ENCODE measurements at places on chromosomes 1 and 21.
A peak's percentile ranks its signal among the peaks of the same experiment; 100 is the strongest.

DNA sequence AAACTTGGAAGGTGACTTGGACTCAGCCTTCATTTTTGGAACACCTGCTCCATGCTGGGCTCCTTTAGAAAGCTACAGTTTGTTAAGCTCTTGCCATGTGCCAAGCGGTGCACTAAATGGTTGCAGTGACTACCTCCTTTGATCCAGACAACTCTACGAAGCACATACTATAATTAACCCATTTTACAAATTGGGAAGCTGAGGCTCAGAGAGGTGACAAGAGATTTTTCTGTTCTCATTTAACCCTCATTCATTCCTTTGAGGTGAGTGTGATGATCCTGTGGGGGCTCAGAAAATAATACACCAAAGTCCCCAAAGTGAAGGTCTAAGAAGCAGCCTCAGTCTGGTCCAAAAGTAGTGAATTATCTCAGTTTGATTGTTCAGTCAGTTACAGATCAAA, 1.6 kb upstream of the PAQR7 start:
- no peak for DNase-seq

- no peak for DNase-seq
Observed at GRCh38 chr1:31562707-31563360, 13.5 kb upstream of the TINAGL1 start.

- DNase-seq, result no peak
Observed at GRCh38 chr1:225250432-225250831, 177.4 kb downstream of the LBR start.

DNA sequence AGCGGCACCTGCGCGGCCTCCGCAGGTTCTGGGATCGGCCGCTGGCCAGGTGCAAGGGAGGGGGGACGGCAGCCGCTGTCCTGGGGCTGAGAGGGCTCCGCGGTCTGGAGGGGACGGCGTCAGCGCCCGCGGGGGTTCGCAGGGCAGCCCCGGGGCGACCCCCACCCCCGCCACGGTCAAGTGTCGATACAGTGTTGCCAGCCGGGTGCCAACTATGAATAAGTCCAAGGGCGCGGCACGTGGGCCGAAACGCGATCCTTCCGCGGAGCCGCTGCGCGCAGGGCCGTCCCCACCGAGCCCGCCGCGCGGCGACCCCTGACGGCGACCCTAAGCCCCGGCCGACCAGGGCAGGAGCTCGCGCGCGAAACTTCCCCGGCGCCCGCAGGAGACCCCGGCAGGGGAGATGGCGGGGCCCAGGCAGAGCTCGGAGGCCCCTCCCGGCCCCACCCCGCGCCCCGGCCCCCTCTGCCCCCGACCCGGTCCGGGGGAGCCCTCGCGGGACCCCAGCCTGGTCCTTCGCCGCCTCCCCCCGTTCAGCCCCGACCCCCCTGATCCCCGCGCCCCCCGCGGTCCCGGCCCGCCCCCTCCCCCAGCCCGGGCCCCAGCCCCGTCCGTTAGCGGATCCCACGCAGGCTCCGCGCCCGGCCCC, 586 bp upstream of the AGPAT3 start:
- no peak for DNase-seq

- DNase-seq, result no peak
Observed at GRCh38 chr1:206691604-206692003, 6.9 kb downstream of the MAPKAPK2 start.

- DNase-seq, result no peak
Observed at GRCh38 chr1:180311011-180311730, 81.1 kb downstream of the LHX4 start.

- no peak for DNase-seq
Observed at GRCh38 chr1:150577557-150578271, 1.7 kb downstream of the MCL1 start.

DNA sequence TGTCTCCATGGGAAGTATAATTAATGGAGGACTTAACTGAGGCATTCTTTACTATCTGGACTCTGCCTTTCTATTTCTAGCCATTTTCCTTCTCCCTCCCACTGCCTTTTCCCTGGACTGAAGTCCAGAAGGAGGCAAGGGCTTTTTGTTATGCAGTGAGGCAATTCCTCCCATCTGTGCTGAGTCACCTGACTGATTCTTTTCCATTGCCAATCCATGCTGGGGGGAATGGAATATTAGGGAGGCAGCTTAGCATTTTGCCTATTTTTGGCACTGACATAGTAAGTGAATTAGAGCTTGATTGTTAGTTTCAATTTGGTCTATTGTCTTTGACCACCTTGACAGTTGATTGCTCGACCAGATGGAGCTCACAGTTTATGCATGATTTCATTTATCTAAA, 1000.6 kb upstream of the PRMT6 start:
- DNase-seq, result no peak

GRCh38 chr1:236002025-236002390, 62.9 kb downstream of the NID1 start:
- DNase-seq, result no peak

GRCh38 chr1:162930976-162931560, 70.1 kb upstream of the CCDC190 start:
- no peak for DNase-seq

DNA sequence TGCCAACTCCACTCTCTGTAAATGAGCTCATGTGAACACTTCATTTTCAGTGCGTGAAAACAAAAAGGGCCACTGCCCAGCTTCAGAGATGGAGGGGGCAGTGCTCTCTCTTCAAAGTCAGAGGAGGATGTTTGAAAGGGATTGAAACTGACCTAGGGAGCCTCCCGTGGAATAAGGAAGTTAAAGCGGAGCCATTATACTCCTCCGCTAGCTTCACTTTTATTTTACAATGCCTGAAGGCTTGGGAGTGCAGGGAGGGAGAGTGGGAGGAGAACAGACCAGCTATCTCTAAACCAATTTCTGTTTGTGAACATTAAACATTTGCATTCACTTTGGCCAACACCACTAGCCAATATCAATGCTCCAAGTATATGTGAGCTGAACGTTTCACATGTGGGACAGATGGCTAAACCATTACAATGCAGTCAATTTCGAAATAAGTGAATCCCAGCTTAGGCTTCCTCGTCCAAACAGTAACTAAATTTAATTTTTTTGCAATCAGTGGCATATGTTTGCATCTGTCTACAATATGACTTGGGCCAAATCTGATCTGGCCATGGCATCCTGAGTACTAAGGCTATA, 126.9 kb downstream of the ESRRG start:
- DNase-seq, result no peak

DNA sequence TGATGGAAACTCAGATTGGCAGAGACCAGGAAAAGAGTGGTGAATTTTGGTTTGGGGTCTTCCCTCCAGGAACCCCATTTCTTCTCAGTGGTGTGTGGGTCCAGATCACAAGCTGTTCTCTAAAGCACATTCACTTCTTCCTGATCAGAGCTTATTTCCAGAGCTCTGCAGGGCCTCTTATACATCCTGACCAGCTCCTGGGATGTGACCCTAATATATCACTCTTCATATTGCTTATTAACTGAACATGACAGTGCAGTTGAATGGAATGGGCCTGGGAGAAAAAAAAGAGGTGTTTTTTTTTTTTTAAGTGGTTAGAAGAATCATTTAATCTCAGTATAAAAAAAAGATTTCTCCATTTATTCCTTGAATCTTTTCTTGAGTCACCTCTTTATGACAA, 29.6 kb upstream of the DNM3 start:
- no peak for DNase-seq

DNA sequence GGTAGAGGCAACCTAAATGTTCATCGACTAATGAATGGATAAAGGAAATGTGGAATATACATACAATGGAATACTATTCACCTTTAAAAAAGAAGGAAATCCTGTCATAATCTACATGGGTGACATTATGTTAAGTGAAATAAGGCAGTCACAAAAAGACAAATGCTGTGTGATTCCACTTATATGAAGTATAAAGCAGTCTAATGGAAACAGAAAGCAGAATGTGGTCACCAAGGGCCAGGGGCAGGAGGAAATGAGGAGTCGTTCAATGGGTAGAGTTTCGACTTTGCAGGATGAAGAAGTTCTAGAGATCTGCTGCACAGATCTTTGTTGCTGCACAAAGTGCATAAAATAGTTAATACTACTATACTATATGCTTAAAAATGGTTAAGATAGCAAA, 7.8 kb downstream of the DIPK1A start:
- DNase-seq, result no peak

GRCh38 chr1:13517193-13517812, 3.5 kb upstream of the LRRC38 start:
- no peak for DNase-seq

- no peak for DNase-seq
Observed at GRCh38 chr21:38386967-38387366, 111.3 kb downstream of the ERG start.

GRCh38 chr1:164713456-164714207, 154.6 kb downstream of the PBX1 start:
- DNase-seq, result no peak

DNA sequence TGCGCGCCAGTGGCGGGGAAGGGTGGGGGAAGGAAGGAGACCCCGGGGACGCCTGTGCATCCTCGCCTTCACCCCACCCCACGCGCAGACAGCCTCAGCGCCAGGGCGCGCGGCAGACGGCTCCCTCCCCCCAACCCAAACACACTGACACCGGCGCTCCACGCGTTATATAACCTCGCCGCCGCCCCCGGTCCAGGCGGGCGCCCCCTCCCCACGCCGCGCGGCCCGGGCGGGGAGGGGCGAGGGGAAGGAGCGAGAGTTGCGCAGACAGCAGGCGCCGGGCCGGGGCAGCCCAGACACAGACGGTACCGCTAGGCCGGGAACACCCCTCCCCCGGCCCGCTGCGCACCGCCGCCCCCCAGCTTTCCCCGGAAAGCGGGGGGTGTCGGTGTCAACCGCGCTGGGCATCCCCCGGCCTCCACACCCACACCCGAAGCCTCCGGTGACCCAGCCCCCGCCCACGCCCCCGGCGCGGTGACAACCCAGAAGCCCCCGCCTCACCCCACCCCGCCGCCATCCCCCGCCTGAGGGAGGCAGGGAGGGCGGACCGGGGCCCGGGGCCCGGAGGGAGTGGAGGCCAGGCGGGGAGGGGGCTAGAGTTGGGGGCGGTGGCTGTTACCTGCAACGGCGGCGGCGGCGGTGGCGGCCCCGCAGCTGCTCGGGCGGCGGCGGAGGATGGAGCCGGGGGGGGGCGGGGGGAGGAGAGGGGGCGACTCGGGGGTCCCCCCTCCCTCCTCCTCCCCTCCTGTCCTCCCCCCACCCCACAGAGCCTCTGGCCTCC, 432 bp downstream of the AKT3 start:
- no peak for DNase-seq

- peak; percentile 56 for DNase-seq
Observed at GRCh38 chr1:12697397-12697796, 18.5 kb upstream of the AADACL3 start.

- DNase-seq, result no peak
Observed at GRCh38 chr1:206066479-206067171, 13.7 kb downstream of the RHEX start.

GRCh38 chr1:57378534-57378933, 45.3 kb downstream of the DAB1 start:
- DNase-seq, result no peak

DNA sequence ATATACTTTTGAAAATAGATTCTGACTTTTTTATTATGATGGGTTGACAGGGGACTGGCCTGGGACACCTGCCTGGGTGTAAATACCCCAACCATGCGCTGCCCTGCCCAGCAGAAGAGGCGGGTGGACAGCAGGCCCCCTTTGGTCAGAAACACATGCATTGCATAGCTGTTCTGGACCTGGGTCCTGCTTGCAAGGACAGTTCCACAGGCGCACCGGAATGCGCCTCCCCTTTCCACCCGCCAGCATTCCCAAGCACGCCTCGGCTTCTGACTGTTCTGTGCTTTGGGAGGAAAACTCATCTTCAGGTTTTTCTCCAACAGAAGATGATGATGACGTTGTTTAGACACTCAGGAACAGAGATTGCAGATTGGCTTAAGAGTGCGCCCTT, 428 bp upstream of the ZNF678 start:
- DNase-seq, result no peak

GRCh38 chr1:184513966-184514365, 127.1 kb downstream of the C1orf21 start:
- DNase-seq, result no peak

DNA sequence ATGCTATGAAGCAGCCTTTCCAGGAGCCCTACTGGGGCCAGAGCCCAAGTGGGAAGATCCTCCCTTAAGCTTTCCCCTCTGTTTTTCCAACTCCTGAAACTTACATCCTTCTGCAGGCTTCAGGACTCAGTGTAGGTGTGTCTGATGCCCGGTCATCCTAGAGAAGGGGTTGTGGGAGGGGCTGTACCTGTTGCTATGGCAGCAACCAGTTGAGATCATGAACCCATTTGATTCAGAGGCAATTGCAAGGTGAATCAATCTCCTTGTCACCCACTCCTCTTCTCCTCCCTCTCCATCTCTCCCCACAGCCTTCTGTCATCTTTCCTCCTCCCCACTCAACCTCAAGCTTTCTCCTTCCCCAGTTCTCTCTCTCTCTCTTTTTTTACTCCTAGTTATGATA, 151.8 kb downstream of the CACNA1E start:
- DNase-seq, result no peak

DNA sequence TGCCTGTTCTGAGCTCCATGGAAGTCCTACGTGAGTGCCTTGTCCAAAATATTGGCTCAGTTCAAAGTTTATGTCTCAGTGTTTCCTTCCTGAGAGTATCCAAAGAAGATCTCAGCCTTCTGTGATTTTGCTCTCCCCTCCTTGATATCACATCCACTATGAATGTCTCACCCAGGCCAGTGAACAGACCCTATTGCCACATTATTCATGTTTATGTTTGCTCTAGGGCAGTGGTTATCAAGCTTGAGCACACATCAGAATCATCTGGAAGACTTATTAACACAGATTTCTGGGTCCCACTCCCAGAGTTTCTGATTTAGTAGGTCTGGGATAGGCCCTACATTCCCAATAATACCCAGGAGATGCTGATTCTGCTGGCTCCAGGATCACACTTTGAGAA, 145.0 kb upstream of the FGGY start:
- no peak for DNase-seq

GRCh38 chr21:41678924-41679318, 87.9 kb downstream of the RIPK4 start:
- peak; percentile 91 for DNase-seq

DNA sequence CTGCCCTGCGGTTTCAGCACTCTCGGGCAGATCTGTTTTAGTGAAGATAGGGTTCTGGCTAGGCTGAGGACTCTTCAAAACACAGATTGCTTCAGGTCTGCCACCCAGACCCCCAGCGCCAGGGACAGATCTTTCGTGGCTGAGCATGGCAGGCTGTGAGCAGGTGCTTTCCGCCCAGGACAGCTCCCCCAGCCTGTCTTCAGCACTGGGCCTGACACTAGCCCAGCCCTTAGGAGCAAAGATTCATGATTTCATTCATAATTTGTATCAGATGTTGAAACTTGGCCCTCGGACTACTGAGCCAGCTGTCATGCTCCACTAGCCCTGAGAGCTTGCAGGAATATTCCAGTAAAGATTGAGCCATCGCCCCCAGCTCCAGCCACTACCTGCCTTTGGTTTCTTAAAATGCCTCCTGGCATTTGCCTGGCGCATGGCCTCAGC, 5.9 kb downstream of the ADPRS start:
- DNase-seq, result no peak

GRCh38 chr1:219902951-219903350, 25.4 kb downstream of the SLC30A10 start:
- DNase-seq, result no peak

DNA sequence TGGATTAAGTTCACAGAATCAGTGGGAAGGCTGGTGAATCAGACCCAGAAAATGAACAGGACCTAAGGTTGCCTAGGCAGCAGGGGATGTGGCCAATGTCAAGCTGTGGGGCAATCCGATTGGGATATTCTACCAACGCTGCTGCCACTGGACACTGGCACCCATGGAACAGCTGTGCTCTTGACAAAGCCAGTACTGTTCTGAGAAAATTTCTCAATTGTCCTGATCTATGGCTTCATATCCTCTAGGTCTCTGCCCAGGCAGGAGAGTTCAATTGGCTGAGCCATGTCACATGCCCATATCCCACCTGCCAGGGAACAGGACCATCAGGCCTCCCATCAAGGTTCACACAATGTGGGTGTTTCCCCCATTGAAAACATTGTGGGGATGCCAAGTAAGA, 6.2 kb downstream of the TACSTD2 start:
- no peak for DNase-seq

Data from BJ (cell line).